LNCaP clone FGC (cell line): ENCODE measurements at places on chromosomes 1 and 21.

GRCh38 chr1:18191481-18192155, 84.0 kb downstream of the IGSF21 start:
- no peak for DNase-seq

- DNase-seq, result no peak
These were observed at the start of gene FTCD for GRCh38 chr21:46155514-46156377. Gene FTCD, minus strand, starts transcription at chr21:46155579. Its CDS starts 56 bp downstream, at chr21:46155523.

GRCh38 chr1:16139473-16139962, 16.4 kb downstream of the EPHA2 start:
- DNase-seq, result no peak

GRCh38 chr1:33150522-33150921, 31.3 kb downstream of the TRIM62 start:
- no peak for DNase-seq

GRCh38 chr1:217953922-217954321, 322.8 kb downstream of the SPATA17 start:
- peak; percentile 25 for DNase-seq

- no peak for DNase-seq
These were observed 119.3 kb downstream of the DAB1 start for GRCh38 chr1:57304591-57304990.

GRCh38 chr1:186486061-186486460, 25.1 kb upstream of the PDC start:
- DNase-seq, result no peak

GRCh38 chr1:110779636-110780035, 93.3 kb upstream of the CD53 start:
- no peak for DNase-seq

DNA sequence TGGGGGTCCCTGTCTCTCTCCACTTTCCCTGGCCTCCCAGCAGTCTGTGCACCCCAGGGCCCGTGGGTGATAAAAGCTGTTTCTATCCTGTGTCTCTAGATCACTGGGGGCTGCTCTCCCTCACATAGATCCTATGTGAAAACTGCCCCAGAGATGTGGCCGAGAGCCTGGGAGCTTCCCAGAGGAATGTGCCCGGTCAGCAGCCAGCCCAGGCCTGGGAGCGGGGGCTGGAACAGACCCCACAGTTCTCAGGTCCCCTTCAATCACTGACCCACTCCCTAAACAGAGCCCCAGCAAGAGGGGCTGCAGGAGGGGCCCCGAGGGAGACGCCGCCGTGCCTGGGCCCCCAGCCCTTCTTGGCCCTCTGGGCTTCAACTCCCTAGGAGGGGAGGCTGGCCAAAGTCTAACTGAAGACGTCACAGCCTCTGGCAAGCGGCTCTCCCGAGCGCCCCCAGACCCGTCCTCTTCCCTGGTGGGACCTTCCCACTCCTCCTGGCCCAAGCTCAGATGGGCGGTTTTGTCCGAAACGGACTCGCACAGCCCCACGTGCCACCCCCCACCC, 403 bp downstream of the MXRA8 start:
- no peak for DNase-seq

DNA sequence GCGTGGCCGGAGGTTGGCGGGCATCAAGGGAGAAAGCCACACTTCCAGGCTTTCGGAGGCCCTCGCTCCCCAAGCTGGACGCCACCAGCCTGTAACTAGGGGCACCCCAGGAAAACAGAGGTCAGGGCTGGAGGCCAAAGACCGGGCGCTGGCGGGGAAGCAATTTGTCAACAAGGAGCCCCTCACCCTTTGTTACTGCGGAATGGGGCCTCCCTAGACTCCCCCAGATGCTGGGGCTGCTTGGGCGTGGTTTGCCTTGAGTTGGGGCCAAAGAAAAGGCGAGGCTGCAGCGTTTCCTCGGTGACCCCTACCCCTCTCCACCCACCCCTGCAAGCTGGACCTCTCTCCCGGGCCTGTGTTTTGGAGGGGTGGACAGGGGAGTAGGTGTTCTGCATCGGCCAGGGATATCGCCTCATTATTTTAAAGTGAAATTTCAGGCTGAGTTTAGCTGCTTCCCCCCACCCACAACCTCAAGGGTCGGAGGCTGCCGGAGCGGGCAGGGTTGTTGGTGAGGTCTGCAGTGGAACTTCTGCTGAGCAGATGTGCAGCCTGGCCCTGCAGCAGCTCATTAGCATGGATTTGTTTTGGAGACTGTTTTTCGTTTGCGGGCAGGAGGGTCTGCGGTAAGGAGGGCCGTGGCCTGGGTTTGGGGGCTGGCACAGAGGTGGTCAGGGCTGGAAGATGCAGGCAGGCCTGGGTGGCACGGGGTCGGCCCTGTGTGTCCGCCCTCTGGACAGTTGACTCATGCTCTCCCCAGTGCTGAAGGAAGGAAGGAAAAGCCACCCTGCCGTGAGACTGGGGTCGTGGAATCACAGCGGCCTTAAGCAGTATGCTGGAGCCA, 1.5 kb downstream of the NBL1 start:
- no peak for DNase-seq

- DNase-seq, result peak; percentile 13
These were observed 19.5 kb upstream of the ARHGEF10L start for GRCh38 chr1:17520041-17520440.

GRCh38 chr1:101507547-101507971, 270.7 kb downstream of the S1PR1 start:
- no peak for DNase-seq

DNA sequence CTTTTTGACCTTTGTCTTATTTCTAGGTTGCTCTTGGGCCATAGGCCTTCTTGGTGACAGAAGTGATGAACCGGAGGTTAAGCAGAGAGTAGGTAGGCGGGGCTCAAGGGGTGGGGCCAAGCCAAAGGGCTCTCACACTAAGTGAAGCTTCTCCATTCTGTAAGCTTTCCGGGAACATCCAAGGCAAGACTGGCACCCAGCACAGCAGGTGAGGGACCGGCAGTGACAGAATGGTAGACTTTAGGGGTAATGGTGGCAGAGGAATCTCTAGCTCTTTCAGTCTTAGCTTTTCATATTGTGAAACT, at the start of gene TNFAIP8L2:
TNFAIP8L2 (plus strand) TSS at position 135 of the 305 bp plus-strand sequence. CDS start 2,049 bp downstream, outside the sequence.
- DNase-seq, result no peak

DNA sequence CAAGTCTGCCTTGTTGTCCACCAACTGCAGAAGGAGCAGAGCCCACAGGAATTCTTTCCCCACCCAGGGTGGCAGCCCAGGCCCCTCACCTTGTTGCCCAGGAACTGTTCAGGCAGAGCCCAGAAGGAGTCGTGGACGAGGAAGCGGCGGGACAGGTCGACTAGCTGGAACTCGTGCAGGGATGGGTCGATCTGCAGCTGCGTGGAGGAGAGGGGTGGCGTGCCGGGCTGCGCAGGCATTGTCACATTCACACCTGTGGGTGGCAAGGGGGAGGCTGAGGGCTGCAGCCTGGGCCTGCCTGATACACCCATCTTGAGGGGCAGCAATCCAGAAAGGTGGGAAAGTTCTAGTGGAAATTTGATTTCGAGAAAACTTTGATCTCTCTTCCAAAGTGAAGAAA, 55.9 kb downstream of the HSPG2 start:
- no peak for DNase-seq

- peak; percentile 21 for DNase-seq
These were observed 19.1 kb downstream of the FMO1 start for GRCh38 chr1:171267391-171267790.

DNA sequence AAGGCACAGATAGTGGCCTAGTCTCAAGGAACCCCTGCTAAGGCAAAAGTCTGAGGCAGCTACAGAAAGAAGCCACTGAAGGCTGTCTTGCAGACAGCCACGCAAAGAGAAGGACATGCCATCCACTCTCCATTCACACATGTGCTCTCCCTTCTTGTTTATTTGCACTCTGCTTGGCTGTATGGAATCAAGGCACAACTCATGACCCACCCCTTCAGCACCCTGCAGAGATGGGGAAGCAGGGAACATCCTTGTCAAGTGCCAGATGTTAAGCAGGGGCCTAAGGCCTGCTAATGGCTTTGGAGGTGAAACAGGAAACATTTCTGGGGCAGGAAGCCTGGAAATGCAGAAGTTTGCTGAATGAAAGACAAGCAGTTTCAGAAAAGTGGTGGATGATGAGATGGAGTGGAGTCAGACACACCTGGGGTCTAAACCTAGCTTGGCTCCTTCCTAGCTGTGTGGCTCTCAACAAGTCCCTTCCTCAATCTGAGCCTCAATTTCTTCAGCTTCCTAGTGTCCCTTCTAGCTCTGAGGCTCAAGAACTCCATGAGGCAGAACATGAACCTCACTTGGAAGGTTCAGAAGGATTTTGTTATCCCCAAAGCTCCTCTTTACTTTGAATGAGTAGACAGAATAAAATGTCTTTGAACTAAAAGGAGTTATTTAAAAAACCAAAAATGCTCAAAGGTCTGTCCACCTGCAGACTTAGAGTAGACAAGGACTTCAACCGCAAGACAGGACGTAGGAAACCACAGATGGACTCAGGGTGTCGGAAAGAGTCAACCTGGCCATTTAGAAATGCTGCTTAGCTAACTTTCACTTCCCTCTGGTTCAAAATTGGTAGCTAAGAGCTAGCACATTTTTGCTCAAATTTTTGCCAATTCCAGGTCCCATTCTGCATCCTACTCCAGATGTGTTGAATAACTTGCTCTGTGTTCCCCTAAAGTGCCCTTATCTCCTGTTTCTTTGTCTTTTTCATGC, 283.1 kb downstream of the PLPP3 start:
- no peak for DNase-seq

DNA sequence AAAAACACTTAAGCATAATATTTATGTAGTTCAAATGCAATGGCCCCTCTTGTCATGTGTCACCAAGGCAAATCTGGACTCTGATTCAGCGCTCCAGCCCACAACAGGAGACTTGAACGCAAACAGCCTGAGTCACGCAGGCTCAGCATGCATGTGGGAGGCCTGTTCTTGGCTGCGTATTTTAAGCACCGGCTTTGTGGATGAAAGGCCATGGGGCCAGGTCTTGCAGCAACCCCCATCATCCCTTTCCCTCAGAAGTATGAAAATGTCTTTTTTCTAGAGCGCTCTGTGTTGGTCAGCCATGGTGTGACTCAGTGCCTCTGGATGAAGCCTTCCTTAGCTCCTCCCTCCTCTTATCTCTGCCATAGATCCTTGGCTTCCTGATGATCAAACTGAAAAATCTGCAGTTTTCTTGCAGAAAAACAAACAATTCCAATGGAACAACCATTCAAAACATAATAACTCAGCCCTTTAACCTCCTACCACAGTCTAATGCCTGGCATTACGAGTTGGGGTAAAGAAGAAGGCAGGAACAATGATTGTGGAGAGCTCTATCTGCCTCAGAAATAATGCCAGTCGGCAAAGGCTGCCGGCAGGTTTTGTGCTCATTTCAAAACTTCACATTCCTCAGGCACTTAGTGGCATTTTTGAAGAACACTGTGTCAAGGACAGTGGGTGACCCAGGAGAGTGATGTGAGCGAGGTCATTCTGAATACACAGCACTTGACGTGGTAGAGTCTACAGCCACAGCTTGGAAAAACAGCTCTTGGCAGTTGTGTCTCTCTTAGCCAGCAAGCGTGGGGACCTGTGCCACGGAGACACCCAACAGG, 167.5 kb downstream of the CLIC6 start:
- DNase-seq, result no peak

DNA sequence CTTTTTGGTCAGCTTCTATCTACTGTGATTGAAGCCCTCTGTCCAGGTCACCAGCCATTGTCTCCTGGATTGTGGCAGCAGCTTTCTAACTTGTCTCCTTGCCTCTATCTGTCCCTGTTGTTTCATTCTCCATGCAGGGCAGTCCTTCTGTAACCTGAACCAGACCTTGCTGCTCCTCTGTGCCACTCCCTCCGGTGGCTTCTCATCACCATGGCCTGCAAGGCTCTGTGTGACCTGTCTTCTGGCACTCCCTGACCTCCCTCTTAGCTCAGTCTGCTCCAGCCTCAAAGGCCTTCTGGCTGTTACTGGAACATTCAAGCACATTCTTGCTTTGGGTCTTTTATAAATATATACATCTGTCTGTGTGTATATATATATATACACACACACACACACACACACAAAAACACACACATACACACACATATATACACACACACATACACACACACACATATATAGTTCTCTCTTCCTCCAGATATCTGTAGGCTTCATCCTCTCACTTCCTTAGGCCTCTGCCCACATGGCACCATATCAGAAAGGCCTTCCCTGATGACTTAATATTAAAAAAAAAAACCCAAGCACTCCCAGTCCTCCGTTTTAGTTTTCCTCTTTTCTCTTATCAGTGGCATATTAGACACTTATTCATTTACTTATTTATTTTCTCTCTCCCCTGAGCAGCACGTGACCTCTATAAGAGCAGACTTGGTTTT, 21.2 kb upstream of the JUN start:
- no peak for DNase-seq

DNA sequence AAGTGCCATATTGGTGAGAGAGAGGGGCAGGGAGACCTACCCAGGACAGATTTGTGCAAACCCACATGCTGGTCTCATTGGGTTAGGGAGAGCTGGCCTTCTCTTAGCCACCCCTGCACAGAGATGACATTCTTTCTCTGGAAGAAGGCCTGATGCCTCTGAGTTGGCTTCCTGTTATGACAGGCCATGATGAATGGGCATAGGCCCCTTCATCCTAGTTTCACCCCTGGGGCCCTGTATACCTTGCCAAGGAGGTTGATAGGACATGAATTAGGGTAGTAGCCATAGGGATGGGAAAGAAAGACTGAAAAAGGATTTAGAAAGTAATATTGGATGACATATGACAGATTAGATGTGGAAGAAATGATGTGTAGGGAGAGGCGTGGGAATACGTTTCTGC, 46.6 kb downstream of the TENT5C start:
- DNase-seq, result no peak

GRCh38 chr1:119285482-119285881, 83.1 kb upstream of the HAO2 start:
- DNase-seq, result no peak

- DNase-seq, result no peak
These were observed 792.0 kb downstream of the LTN1 start for GRCh38 chr21:28200726-28201125.

GRCh38 chr1:41013796-41014195, 7.7 kb downstream of the SLFNL1 start:
- no peak for DNase-seq

GRCh38 chr1:18290740-18291412, 183.3 kb downstream of the IGSF21 start:
- no peak for DNase-seq

DNA sequence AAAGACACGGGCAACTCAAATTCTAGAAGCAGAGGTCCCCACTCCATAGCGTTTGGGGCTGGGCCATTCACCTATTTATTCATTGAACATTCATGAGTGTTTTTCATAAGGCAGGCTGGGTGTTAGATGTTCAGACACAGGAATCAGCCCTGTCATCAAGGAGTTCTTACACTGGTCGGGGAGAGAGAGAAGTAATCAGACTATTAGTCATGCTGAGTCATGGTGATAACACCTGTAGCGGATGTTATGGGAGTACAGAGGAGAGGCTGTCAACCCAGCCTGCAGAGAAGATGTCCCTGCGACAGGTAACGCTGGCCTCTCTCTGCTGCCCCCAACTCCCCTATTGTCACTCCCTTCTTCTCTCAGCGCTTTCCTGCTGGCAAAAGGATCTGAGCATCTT, 17.2 kb downstream of the LY9 start:
- DNase-seq, result no peak
